ENCODE measurements at places on chromosomes 5 and 9. TPM values are rescaled to one million over a fixed set of nuclear protein-coding genes. Genes with fewer than 3 reads are reported as not detected.

Gene IL3
- total RNA-seq = not detected

Gene IFNE
- total RNA-seq = 1.6 TPM

Gene KIF4B
- total RNA-seq = 0.33 TPM

Gene AK8
- total RNA-seq = not detected

Gene TAL2
- not detected for total RNA-seq

Gene NTNG2
- 0.10 TPM for total RNA-seq

Gene MOB3B
- 0.65 TPM for total RNA-seq

Gene CARD6
- total RNA-seq = 45.8 TPM

Gene DDX4
- total RNA-seq = not detected

Gene SEMA6A
- 9.5 TPM for total RNA-seq

Gene HMMR
- total RNA-seq = 11.8 TPM

Gene ERCC6L2
- 68.6 TPM for total RNA-seq

Gene ZNF618
- total RNA-seq = 41.2 TPM

Gene PCDHGC4
- total RNA-seq = 2.3 TPM

Gene TRPM3
- 0.48 TPM for total RNA-seq

Gene DPP7
- 103 TPM for total RNA-seq
